ENCODE measurements at places on chromosomes 16 and 17.

- no peak for DNase-seq
Observed at GRCh38 chr16:81652798-81653505, 126.1 kb upstream of the PLCG2 start.

DNA sequence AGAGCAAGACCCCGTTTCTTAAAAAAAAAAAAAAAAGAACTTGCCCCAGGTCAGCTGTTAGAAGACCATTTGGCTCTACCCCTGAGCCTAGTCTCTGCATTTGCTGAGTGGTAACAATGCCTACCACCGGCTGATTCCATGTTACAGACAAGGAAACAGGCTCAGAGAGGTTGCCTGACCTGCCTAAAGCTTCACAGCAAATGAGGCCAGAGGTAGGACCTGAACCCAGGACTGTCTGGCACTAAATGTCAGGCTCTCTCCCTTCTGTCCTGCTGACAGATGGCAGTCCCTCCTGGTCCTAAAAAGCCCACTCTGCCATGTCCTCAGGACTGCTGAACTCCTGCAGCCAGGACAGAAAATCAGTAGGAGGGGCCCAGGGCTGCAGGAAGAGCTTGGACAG is 5.8 kb downstream of the STX1B start:
- no peak for DNase-seq

DNA sequence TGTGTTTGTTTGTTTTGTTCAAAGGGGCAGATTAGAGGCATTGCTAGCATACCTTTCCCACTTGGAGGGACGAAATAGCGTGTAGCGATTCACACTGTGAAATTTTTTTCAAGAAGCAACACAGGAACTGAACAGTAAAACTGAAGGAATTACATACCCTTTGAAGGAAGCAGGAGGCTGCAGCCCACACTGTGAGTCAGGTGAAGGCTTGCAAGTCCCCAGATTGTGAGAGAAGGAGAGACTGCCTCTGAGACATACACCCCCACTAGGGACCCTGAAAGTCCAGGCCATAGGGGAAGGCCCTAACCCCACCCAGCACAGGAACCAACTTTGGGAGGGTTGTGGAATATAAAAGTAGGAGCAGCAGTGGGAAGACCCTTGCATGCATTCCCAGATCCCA is 69.6 kb upstream of the HS3ST3A1 start:
- DNase-seq = no peak

DNA sequence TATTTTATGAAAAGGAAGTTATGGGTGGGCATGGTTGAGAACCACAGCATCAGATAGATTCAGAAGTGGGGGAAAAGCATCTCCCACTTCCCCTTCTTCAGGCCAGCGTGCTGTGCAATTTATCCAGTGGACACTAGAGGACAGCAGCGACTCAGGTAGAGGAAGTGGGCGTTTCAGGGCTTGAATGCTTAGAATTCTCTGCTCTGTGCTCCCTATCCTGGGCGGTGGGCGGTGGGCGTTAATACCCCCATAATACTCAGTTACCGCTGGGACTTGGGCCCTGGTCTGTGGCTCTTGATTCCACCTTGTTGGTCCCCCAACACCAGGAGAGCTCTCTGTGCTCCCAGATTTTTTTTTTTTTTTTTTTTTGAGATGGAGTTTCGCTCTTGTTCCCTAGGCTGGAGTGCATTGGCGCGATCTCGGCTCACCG is 3.7 kb upstream of the LYZL6 start:
- DNase-seq = peak; percentile 42

DNA sequence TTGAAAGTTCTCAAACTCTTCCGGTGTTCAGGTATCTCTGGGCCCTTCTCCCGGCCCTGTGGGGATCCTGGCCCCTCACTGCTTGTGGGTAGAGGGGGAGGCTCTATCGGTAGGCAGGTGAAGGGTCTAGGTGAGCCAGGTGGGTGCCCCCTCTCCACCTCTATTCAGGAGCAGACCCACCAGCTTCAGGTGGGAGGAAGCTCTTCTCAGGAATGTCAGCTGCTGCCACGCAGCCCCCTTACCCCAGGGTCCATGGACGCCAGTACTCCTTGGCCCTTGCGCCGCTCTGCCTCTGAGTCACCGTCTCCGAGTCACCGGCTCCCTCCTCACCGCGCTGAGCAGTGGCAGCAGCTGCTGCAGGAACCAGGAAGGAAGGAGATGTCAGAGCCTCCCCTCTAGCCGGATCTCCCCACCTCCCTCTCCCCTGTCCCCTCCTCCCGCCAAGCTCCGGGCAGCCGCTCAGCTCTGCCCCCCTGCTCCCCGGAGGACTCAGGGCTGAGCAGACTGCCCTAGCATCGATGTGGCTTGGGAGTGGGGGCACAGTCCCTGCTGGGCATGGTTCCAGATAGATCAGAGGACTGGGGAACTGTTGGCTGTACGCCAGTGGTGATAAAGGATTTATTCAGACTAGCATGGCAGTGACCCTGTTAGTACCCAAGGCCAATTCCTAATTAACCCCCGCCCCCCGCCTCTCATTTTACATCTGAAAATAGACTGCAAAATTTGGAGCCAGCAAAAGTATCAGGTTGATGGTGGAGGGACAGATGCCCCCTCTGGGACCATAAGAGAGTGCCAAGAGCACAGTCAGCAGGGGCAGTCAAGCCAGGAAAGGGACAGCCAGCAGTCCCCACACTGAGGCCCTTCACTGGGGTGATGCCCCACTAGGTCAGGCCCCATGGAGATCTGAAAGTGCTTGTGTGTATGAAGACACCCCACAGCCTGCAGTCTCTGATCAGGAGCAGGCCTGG is at the start of gene OSBPL7:
Gene OSBPL7 (minus strand): TSS at position 371 of the 968 bp plus-strand sequence. CDS start 1,516 bp downstream, outside the sequence.
- DNase-seq = peak; percentile 89

DNA sequence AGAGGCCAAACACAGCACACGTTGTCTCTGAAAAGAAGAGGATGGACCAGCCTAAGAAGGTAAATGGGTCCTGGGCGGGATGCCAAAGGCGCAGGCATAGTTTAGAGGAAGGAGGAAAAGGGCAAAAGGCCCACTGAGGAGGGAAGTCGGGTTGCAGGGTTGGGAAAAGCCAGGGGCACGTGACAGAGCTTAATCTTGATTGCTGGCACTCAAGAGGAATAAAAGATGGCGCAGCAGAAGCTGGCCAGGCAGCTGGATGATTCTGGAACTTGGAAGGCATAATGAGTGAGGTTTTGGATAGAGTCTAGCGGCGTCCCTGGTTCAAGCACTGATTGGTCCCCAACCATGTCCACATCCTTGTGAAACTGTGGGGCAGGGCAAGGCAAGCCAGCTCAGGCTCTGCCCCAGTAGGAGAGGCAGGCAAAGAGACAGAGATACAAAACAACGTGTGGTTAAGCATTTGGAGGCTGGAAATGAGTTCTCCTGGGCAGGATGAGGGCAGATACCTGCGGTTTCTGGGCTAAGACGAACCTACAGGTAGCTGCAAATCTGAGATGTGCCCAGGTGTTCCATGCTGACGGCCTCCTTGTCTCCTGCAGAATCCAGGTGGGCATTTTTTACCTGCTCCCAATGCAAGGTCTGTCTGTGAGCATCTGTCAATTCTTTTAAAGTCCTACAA is 52.7 kb upstream of the CIBAR2 start:
- DNase-seq = no peak

DNA sequence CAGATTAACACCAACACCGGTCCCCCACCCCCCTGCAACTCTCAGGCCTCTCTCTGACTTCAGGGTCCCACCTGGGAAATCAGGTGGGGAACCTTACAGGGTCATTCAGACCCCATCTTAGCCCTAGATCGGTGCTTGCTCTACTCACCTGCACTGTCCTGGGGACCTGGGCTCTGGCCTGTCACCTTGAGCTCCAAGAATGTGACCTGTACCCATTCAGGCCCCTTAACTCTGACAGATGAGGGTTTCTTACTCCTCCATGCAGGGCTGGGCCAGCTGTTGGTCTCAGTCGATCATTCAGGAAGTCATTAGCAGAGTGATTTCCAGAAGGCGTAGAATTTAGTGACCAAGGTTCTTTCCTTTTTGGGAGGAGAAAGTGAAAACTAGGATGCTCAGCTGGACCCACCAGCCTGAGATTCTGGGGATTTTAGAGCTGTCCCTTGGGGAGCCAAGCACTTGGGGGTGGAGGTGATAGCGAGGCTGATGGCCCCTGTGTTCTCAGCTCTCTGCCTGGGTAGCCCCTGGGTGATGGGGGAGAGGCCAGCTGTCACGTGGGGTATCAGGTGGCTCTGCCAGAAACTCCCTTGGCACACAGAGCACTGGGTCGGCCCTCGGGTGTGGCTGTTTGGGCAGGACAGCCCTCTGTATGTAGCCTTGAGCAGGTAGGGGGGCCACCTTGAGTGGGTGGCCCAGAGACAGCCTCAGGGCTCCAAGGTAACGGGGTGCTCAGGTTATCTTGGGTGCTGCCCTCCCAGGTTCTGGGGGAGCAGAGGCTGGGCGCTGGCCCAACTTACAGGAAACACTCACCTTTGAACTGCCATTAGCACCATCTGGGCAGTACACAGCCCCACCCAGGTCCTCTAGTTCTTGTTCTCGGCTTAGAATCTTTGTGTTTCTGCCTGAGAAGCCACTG is 724 bp downstream of the MVP start:
- no peak for DNase-seq

DNA sequence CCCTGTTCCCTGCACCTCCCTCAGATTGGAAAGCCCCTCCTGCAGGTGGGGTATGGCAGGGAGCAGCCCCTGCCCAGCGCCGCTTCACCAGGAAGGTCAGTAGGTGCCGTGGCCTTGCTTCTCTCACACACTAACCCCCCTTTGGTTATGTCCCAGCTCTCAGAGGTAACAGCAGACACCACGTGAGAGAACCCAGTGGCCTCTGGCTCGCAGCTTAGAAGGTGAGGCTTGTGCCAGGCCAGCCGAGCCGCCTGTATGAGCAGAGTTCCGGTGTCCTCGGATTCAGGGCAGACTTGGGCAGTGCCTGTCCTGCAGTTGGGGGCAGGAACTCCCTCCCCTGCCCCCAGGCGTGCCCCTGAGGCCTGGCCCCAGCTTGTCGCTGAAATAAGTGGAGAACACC is 47.1 kb downstream of the PRMT7 start:
- no peak for DNase-seq

- DNase-seq = no peak
Observed at GRCh38 chr16:426115-426905, 861 bp downstream of the RAB11FIP3 start.

DNA sequence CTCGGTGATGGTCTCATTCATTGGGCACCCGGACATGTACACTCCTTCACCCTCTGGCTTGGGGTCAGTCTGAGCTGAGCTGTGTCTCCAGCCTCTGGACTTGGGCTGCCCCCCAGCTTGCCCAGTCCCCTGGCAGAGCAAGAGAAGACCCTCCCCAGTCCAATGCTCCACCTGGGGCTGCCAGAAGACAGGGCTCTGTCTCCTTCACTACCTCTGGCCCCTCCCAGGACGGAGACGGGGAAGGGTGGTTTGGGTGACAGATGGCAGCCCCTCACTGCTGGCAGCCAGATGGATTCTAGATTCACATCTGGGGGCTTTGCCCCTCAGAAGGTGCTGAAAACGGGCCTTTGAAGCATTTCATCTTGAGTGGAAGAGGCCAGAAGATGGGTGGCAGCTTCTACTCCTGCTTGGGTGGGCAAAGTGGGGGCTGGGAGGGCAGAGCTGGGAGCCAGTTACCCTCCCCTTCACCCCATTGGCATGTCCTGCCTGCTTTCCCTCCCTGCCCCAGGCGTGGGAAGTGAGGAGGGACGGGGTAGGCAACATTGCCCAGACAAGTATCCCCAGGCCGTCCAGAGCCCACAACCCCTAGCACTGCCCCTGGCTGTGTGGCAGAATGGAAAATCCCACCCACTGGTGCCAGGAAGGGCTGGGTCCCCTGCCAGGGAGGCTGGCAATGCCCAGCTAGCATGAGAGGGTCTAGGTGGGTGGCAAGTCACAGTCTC is 13.9 kb downstream of the NGFR start:
- no peak for DNase-seq

DNA sequence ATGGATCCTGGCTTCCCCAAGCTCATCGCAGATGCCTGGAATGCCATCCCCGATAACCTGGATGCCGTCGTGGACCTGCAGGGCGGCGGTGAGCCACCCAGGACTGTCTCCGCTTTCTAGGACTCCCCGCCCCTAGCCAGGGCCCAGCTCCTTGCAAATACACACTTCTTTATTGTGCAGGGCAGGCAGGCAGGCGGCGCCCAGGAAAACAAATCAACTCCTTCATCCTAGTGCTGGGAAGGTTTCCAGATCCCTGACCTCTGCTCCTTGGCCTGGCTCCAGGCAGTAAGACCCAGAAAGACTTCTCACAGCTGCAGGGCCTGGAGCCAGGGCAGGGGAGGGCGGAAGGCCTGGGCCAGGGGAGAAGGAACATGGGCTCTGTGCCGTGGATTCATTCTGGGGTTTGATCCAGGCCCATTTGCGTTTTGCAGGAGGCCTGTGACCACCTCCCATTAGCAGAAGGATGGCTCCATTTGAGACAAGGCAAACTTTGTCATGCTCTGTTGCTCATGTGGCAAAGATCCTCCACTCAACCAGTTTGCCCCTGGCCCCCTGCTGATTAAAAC is 6.0 kb upstream of the LPCAT2 start:
- no peak for DNase-seq

DNA sequence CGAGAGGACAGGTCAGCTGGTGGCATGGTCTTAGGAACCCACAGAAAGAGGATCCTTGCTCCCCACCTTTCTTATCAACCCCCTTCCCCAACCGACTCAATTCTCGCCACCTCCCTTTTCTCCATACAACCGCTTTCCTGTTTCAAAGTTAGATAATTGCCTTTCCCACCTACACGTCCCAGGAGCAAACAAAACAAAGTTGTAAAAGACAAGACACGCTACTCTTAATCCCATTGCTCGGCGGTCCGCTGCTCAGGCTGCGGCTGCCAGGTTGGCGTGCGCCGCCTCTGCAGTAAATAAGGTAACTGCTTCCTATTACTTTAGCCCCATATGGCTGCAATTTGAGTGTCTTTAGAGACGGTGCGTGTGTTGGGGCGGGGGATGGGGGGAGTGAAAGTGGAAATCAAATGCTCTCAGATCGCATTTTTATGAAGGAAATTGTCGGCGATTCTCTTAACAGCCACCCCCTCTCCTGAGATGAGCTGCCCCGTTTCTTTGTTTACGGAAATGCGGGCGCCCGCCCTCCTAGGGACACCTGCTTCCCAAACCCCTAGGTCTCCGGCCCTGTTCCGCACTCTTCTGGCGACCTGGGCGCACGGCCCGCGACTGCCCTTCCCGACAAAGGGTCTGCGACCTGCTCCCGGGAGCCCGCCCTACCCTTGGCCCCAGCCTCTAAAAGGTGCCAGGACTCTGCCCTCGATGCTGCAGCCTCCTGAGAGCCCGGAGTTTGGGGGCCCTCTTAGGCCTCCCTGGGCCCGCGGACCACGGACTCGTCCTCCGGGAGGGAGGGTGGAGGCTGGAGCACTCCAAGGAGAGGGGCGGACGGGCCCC is 3.7 kb upstream of the CBX8 start:
- peak; percentile 52 for DNase-seq

GRCh38 chr17:37197336-37197735 is 178.4 kb upstream of the C17orf78 start:
- no peak for DNase-seq

All from fibroblast of skin of back (primary cell).